Esophagus squamous epithelium (tissue), 5 donors: ENCODE measurements at places on chromosomes 5 and 9.

- no peak for DNase-seq
These were observed 2403.7 kb upstream of the C9orf72 start for GRCh38 chr9:29976981-29977380.

- DNase-seq, result no peak
These were observed 607.8 kb upstream of the PTGER4 start for GRCh38 chr5:40071870-40072269.

- no peak for DNase-seq
These were observed 85.8 kb downstream of the GPBP1 start for GRCh38 chr5:57259704-57260103.

DNA sequence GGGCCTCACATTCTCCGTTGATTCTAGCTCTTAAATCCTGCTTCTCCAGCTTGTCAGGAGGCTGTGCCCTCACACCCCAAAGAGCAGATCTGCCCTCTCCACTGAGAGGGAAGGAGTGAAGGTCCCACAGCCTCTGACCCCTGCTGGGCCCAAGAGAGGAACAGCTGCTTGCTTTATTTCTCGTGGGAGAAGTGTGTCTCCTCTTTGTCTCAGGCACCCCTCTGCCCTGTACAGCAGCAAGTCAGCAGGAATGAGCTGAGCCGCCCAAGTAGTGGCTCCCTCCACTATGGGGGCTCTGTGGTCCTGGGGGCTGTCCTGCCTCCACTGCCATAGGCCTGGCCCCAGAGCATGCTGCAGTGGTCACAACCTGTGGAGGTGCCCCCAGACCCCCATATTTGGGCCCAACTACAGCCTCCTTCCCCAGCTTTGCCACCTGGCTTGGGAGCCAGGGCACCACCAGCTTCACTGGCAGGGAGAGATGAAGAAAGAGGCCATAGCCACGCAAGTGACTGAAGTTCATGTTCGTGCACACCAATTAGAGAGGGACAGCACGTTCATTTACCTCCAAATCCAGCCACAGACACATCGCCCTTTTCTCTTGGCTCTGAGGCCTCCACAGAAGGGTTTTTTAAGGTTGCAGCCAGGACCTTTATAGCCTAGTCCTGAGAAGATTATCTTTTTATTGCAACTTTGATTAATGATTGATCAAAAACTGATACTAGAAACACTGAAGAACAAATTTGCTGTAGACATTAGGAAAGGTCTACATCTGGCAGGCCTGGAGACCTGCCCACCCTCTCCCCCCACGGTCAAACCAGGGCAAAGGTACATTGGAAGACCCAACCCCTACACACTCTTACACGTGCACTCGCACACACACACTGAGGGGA, 27.5 kb downstream of the IRF1 start:
- DNase-seq, result no peak

DNA sequence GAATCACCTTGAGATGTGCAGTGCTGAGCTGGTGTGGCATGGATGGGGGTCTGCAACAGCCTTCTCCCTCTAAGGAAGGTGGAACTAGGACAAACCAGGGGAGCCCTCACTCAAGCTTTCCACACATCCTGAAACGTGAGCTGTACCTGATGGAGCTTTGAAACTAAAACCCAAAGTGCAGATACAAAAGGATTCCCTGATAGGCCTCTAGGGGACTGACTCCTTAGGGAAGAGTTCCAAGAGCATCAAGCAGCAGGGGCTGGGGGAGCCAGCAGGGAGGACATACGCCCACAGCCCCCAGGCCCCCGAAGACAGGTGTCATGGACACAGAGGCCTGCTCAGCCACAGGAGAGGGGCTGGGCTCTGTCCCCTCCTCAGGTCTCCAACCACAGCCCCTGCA, 17.7 kb downstream of the ARHGEF37 start:
- no peak for DNase-seq

GRCh38 chr5:6660688-6661087, 27.4 kb downstream of the SRD5A1 start:
- no peak for DNase-seq
